Colonic mucosa (tissue), 4 donors: ENCODE measurements at places on chromosomes 2 and 18. TPM values are rescaled to one million over a fixed set of nuclear protein-coding genes. Genes with fewer than 3 reads are reported as not detected.

GRCh38 chr2:40725040-40725439, 273.1 kb upstream of the SLC8A1 start:
- DNase-seq, result no peak

DNA sequence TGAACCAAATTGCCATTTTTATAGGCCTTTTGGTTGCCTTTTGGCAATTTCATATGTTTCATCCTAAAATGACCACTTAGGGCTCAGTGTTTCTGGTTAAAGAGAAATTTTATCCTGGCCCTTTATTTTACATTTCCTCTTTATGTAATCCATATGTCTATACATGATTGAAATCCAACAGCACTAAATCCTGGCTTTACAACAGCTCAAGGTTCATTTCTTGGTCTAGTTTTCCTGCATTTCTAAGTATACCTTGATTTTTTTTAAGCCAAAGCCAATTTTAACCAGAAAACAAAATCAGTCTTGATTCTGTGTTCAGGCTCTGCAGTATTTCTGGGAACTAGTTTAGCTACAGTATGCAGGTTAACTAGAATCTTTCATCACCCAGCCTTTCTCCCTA, 11.7 kb downstream of the FZD5 start:
- no peak for DNase-seq

The TSPYL6 gene
- total RNA-seq, result not detected

The CD28 gene
- total RNA-seq, result 1.5 TPM
